ENCODE measurements at places on chromosomes 1 and 21.

DNA sequence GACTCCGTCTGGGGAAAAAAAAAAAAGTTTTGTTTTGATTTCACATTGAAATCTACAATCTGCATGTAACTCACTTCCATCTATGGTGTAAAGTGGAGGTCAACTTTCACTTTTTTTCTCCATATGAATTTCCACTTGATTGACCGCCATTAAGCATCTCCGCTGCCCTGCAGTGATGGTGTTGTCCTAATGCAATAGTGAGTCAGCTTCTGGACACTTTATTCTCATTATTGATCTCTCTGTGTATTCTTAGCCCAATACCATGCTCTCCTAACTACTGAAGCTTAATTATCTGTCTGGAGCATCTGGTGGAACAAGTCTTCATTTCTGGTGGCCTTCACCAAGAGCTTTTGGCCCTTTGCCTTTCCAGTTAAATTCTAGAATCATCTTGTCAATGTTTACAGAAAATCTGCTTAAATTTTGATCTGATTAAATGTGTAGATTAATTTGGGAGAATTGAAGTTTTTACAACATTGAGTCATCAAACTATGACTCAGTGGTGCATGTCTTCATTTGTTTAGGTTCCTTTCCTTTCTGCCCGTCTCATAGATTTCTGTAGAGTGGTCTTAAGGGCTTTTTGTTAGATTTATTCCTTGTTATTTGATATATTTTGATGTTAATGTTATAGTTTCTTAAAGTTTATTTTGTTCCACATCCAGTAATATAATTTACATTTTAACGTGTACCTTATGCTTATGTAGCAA lies 181.5 kb downstream of the PRDM2 start:
- DNase-seq: no peak

DNA sequence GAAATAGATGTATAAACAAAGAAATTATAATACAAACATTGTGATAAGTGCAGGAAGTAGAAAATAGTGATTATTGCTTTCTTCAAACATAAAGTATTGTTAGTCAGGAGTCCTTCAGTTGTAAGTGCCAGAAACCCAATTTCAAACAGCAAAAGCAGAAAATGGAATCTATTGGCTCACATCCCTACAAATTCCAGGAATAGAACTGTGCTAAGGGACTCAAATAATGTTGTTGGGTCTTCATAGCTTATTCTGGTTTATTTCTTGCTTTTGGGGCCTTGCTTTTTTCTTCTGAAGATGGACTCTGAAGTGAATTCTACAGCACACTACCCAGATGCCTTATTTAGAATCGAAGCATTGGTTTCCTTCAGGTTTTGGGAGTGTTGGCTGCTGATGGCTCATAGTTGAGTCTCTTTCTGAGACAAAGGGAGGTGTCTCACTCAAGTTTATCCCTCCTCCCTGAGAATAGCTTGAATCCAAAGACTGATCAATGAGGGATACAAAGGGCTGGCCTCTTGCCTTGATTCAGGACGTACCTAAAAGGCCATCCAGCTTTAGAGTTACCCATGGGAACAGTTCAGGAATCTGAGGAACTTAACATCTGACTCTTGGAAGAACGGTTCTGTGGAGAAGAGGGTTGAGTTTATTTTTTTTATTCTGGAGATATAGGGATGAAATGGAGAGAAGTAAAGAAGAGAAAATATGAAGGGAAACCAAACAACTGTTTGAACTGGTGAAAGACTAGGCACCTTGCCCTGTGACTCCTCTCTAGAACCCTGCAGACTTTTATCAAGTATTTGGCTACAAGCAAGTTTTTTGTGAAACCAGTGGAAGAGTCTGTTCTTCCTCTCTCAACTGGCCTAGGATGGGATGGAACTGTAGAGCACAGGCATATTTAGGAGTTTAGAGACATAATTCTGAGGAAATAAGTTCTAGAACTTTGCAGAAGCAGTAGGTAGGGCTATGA lies 39.0 kb upstream of the ATG4C start:
- no peak for DNase-seq

GRCh38 chr1:89698020-89698560 lies 65.2 kb downstream of the LRRC8C start:
- DNase-seq: no peak

GRCh38 chr1:30763651-30764248 lies 6.2 kb upstream of the LAPTM5 start:
- no peak for DNase-seq

DNA sequence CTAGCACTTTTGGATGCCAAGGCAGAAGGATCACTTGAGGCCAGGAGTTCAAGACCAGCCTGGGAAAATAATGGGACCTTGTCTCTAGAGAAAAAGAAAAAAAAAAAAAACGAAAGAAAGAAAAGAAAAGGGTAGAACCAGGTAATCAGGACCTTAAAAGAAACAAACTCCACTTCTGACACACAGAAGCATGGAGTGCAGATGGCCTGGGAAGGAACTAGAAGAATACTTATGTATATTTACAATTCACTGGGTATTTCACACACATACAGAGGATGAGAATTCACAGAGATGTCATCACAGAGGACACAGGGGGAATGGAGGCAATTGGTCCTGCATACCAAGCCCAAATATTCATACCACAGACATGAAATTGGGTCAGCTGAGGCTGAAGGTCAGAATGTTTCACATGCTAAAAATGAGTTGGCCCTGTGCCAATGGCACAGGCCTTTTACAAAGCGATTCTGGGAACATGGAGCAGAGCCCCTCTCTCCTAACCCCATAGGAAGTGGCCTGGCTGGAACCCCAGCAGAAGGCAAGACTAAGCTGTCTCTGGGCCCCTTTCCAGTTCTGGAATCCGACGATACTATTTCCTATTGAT lies 4.4 kb downstream of the B4GALT3 start:
- DNase-seq: no peak

- DNase-seq: peak; percentile 46
These were observed 55.3 kb upstream of the EIF4G3 start for GRCh38 chr1:21232044-21232443.

DNA sequence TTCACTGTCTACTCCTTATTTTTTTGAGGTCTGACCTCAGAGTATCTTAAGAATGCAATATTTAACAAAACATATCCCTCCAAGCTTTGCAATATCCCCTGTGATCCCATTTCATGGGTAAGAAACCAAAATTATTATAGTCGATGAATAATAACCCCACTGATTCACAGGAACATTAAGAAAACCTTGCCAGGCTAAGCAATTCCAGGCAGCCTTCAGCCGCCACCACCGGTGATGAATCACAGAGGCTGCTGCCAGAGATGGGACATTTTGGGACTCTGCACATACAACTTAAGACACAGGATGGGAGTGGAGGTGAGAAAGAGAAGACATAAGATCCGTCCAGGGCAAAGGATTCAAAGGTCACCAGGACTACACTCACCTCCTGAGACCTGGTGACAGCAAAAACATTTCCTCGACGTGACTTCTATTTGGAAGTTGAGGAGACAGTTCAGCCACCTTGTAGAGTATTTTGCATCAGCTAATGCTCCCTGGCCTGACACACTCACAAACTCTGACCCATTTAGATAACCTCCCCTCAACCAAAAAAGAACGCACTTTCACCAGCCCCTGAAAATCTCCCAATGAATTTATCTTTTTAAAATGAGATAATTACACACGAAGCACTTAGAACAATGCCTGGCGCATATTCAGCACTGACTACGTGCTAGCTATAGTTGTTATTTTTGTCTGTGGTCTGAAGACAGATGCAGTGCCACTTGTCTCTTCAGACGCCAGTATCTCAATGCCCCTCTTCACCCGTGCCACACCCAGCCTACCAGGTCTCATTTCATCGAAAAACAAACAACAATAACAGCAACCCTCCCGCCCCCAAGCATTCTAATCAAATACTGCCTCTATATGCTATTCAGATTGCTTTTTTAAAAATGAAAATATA lies 17.8 kb upstream of the OVAAL start:
- DNase-seq: no peak

GRCh38 chr1:206608108-206608698 lies 4.1 kb downstream of the EIF2D start:
- peak; percentile 59 for DNase-seq

- DNase-seq: no peak
These were observed 36.1 kb downstream of the TNNT2 start for GRCh38 chr1:201341377-201341776.

DNA sequence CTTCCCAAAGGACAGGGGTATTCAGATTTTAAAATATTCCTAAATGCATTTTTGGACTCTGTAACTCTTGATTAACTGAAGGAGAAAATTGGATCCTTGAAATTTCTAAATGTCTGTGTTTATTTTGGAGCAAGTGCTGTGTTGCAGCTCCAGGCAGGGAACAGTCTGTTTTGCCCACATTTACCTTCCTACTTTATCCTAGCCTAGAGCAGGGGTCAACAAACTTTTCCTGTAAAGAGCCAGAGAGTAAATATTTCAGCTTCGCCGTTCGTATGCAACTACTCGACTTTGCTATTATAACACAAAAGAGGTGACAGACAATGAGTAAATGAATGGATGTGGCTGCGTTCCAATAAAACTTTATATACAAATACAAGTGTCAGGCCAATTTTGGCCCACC lies 402.2 kb downstream of the GPATCH2 start:
- DNase-seq: no peak

DNA sequence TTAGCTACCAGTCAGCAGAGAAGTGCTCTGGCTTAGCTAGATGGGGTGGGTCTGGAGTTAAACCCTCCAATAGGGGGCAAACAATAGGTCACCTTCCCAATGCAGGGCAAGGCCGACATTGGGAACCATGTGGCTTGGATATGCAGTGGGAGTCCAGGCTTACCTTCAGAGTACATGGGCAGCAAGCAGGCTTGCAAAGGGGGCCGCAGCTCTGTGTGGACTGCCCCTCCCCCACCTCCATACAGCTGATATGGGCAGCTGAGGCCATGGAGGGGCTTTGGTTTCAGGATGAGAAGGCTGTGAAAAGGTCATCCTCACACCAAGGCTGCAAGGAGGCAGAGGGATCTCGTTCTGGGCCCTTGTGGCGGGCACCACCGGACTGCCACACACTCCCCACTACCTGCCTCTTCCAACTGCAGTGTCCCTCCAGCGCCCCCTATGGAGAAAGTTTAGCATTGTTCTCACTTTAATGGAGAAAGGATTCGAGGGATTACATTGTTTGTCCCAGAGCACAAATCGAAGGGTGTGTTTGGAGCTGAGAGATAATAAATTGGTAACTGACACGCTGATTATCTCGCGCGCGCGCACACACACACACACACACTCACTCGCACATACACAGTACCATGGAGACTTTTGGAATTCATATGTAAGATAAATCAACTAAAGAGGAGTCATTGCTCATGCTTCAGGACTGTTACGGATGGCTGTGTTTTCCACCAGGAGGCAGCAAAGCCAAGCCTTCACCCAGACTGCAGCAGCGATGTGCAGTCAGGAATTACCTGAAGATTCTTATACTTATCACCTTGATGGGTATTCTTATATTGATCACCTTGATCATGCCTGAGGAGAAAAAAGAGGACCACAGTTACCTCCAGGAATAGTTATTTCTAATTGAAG lies 7.0 kb upstream of the SMCP start:
- DNase-seq: peak; percentile 54

- peak; percentile 60 for DNase-seq
These were observed 17.9 kb upstream of the MIIP start for GRCh38 chr1:12001249-12001917.

DNA sequence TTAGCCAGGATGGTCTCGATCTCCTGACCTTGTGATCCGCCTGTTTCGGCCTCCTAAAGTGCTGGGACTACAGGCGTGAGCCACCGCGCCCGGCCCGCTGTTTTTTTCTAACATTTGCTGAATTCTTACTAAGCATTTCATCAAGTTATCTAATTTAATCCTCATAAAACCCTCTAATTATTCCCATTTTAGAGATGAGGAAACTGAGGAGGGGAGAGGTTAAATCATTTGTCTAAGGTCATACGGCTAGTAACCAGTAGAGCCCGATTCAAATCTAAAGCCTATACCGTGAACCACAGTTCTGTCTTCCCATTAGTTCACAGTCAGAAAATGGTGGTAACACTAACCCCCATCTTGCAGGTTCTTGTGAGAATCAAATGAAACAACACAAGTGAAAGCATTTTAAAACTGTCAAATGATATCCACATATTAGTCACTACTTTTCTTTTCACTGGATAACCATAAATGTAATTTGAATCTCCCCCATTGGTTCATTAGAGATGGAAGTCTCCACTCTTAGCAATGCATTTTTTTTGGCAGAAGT lies 10.6 kb downstream of the HEYL start:
- DNase-seq: no peak

- DNase-seq: no peak
These were observed 1015.6 kb downstream of the PLA2G4A start for GRCh38 chr1:187844313-187844712.

DNA sequence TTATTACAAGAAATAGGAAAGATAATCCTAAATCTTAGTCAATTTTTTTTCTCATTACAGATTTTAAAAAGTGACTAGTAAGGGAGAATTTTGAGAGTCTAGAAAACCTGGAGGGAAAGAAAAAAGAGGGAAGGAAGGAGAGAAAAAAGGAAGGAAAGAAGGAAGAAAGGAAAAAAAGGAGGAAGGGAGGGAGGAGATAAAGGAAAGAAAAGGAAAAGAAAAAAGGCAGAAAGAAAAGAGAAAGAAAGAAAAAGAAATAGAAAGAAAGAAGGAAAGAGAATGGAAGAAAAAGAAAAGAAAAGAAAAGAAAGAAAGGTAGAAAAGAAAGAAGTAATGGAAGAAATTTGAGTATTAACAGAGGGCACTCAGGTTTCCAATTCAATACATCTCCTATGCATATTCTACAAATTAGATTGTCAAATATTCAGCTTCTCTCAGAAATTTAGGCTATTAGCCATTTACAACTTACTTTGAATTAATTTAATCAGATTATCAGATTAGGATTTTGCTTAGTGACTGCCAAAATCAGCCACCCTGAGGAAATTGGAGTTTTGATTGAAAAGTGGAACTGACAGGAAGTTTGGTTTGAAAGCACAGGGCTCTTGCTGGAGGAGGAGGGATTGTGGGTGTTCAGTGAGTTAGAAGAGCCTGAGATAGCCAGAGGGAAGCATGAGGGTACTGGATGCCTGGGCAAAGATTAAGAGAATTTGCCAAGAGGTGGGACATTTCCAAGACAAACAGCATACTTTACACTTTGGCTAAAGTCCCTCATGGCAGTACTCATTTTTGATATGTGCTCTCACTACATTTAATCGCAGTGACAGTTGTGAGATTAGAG lies 677.8 kb downstream of the USP25 start:
- no peak for DNase-seq

GRCh38 chr1:3205815-3206214 lies 136.8 kb downstream of the PRDM16 start:
- no peak for DNase-seq

- no peak for DNase-seq
These were observed 1.9 kb upstream of the DYRK1A start for GRCh38 chr21:37364722-37365121.

- no peak for DNase-seq
These were observed 4.9 kb upstream of the DMRTA2 start for GRCh38 chr1:50427818-50428779.

GRCh38 chr1:16142383-16142995 lies 13.4 kb downstream of the EPHA2 start:
- no peak for DNase-seq

Data from ACHN (cell line).